ENCODE measurements at places on chromosomes 2 and 18.

- DNase-seq, result no peak
These were observed 421.3 kb upstream of the NXPH2 start for GRCh38 chr2:139201516-139201915.

DNA sequence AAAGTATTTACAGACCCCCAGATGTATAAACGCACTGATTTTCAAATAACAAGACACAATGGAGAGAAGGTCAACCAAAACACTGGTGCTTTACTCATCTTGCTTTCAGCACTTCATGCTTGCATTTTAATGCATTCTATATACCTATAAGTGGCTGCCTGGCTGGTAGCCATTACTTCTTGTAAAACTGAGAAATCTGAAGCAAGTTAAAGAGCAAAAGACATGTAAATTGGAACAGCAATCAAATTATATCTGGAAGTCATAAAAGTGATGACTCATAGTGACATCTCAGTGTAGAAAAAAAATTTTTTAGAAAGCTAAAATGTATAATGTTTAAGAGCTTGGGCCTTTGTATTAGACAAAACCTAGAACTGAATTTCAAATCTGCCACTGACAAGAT is 106.2 kb downstream of the CCDC141 start:
- no peak for DNase-seq

- no peak for DNase-seq
These were observed 81.0 kb upstream of the SP3 start for GRCh38 chr2:174046172-174046571.

- DNase-seq, result no peak
These were observed 306.2 kb upstream of the CXCR4 start for GRCh38 chr2:136424112-136424511.

DNA sequence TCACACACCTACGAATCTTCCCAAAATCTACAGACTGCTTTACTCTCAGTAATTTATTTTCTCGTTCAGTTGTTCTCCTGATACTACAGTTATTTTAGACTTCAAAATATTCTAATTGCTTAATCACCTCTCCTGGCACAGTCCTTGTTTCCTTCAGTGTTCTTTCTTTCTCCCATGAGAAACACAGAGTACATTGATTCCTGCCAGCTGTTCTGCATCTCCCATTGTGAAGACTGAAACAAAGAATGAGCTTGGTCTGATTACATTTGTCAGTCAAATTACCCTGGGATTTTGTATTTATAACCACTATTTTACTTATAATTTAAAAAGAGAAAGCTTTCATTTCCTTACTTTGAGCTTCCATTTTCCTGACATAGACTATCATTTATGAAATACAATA is 63.9 kb upstream of the TANK start:
- DNase-seq, result no peak

GRCh38 chr2:128196471-128196931 is 105.5 kb downstream of the UGGT1 start:
- DNase-seq, result no peak

DNA sequence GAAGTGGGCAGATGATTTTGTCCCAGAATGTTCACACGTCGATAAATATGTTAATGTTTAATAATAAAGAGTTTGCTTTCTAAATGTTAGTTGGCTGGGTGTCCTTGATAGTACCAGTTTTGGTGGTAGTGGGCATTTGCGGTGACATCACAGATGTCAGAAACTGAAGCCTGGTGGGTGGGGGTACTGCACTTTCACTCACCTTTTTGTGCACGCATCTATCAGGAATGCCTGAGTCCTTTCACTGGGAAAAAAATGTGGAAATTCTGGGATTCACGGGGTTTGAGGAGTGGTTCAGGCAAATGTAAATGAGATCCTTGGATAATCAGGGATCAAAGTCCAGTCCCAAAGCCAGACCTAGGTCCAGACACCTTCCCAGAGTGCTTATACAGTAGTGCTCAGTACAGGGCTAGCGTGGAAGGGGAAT is 3.2 kb downstream of the EPAS1 start:
- no peak for DNase-seq

GRCh38 chr2:48399828-48400552 is 130.0 kb upstream of the STON1 start:
- no peak for DNase-seq

DNA sequence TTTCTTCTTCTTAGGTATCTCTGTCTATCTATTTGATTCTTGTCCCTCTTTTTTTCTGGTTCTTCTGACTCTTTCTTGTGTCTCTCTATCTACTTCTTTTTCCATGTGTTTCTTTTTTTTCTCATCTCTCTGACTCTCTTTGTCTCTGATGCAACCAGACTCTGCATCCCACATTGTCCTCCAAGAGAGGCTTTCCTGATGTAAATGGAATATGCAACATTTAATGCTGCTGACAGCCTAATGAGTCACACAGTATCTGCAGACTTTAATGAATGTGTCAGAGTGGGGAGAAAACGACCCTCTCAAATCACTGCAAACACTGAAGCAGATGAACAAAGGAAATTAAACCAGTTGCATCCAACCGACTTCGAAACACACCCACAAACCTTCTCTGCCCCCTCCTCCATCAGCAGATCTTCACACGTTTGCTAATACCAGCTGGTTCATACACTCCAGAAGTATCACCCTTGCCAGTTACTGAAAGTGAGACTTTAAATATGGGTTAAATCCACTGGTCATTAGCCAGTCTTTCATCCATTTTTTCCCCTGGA is 351.5 kb downstream of the TXNL1 start:
- no peak for DNase-seq

- no peak for DNase-seq
These were observed 24.4 kb upstream of the RAB31 start for GRCh38 chr18:9683418-9684396.

DNA sequence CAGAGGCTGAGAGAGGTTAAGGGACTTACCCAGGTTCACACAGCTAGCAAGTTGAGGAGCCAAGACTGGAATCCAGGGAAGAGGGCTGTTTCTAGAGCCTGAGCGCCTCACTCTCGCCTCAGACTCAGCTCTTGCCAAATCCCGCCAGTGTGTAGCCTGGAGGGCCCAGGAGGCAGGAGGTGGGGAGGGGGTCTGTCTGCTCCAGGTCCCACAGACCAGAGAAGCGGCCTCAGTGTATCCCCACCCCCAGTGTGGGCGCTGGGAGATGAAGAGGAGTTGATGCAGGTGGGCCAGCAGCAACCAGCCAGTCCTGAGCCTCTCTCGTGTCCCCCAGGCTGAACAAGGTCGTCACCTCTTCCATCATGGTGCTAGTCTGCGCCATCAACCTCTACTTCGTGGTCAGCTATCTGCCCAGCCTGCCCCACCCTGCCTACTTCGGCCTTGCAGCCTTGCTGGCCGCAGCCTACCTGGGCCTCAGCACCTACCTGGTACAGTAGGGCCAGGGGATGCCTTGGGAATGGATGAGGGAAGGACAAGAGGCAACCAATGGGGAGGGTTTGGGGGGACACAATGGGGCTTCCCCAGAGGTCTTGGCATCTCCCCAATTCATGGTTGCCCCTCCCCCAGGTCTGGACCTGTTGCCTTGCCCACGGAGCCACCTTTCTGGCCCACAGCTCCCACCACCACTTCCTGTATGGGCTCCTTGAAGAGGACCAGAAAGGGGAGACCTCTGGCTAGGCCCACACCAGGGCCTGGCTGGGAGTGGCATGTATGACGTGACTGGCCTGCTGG is 5.2 kb upstream of the CTDSP1 start:
- no peak for DNase-seq

DNA sequence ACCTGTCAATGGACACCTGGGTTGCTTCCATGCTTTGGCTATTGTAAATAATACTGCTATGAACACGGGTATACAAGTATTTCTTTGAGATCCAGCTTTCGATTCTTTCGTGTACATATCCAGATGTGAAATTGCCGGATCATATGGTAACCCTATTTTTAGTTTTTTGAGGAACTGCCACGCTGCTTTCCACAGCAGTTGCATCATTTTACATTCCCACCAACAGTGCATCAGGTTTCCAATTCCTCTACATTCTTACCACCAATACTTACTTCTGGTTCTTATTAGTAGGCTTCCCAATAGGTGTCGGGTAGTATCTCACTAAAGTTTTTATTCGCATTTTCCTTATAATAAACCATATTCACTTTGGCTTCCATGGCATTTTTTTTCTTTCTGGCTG is 69.6 kb downstream of the PID1 start:
- no peak for DNase-seq

GRCh38 chr2:58620093-58620492 is 379.0 kb upstream of the FANCL start:
- DNase-seq, result no peak

- DNase-seq, result no peak
These were observed 129.8 kb upstream of the RAB6C start for GRCh38 chr2:129849559-129850160.

DNA sequence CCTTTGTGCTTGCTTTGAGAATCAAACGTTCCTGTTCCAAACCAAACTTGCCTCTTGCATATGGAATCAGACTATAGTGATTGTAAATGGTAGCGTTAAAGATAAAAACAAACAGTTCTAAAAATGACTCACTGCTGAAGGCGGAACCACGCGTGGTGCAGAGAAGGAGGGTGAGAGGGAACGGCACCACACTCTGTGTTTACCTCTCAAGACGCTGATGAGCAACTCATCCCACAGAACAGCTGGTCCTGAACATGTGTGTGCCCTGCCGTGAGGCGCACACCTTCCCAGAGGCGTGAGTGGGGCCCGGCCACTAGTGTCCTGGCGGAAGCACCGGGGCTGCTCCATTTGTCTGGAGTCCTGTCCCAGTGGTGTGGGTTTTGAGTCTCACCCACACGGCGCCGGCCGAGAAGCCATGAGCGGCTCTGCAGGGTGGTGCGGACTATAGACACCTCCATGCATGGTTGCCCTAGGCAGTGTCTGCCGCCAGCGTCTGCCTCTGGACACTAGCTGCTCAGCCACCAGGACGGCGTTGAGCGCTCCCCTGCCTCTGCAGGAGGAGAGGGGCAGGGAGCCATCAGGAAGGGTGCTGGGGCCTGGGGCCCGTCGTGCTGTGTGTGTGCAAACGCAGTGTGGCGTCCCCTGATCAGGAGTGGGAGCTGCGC is 52.1 kb downstream of the NFATC1 start:
- no peak for DNase-seq

DNA sequence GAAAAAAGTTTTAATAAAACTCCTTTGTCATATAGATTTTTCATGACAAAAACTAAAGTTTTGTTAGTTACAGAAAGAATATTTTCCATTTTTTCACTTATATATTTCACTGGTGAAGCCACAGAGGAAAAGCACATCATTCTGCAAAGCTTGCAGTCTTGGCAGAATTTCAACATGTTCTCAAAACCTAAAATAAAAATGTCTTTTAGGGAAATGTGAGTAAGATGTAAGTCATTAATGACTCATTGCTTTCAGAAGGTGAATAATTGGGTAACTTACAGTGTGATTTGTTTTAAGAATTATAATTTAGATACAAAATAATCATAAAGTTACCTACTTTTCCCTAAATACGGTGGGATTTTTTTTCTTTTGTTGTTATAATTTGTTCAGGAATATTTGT is 43.4 kb upstream of the TNFRSF11A start:
- DNase-seq, result no peak

GRCh38 chr18:35508030-35508429 is 10.3 kb upstream of the INO80C start:
- no peak for DNase-seq

DNA sequence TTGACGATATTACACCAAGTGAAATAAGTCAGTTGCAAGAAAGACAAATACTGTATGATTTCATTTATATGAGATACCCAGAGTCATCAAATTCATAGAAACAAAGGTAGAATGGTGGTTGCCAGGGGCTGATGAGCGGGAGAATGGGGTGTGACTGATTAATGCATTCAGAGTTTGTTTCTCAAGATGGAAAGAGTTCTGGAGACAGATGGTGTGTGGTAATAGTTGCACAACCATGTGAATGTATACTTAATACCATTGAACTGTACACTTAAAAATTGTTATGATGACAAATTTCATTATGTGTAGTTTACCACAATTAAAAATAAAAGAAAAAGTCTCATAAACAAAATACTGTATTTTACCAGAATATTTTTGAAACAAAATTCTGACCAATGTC is 117.3 kb downstream of the PIGN start:
- DNase-seq, result no peak

DNA sequence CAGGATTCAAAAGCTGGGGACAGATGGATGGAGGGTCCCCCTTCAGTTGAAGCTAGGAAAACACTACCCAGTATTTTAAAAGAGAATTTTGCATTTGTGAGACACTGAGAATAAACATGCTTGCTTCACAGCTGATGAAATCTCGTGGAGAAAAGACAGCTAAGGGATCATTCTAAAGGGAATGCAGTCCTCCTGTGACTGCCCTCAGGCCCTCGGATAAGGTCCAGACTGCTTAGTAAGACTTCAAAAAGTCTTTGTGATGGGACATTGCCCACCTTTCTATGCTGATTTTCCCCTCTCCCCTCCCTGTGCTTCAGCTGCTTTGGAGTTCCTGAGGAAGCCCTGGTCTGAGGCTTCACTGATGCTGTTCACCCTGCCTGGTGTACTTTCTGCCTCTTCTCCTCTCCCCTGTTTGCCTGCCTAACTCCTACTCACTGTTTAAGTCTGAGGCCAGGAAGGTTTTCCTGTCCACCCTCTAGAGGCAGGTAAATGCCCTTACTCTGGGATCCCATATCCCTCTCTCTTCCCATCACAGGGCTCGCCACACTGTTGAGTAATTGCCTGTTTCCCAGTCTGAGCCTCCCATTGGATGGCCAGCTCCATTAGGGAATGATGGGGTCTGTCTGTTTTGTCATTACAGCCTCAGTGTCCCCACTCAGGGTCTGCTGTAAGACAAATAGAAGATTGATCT is 26.6 kb downstream of the POLE4 start:
- DNase-seq, result no peak

- DNase-seq, result no peak
These were observed 75.9 kb downstream of the PTGR3 start for GRCh38 chr18:75132931-75133525.

GRCh38 chr2:71614976-71615766 is 161.8 kb downstream of the DYSF start:
- no peak for DNase-seq

DNA sequence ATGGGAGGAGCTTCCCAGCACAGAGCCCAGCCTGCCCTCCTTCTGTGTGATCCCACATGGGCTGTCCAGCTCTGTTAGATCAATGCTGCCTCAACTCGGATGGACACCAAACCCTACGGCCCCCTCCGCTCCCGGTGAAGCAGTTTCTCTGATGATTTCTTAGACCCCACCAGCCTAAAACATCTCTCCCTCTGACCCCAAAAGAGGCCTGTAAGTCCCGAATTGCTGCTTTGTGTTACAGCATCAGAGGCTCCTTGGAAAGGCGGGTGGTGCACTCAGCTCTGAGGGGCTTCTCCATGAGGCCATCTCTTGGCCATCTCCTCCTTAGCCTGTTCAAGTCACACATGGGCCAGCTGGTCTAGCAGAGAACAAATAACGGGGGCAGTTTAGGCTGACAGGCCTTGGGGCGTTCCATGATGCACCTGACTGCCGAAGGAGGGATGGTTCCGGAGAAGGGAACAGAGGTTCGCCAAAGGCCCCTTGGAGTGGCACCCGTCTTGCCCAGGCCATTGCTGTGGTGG is 240.7 kb downstream of the SH3RF3 start:
- DNase-seq, result no peak

- no peak for DNase-seq
These were observed 53.3 kb downstream of the PIKFYVE start for GRCh38 chr2:208319391-208319790.
